Neural crest cell (in vitro differentiated cells): ENCODE measurements at places on chromosomes 4 and X.

GRCh38 chr4:183030823-183031222 lies 68.2 kb upstream of the WWC2 start:
- no peak overlapping the region for H3K4me3 ChIP-seq
- H3K36me3 ChIP-seq, result no peaks in the 10 kb centered on the region
- H3K27me3 ChIP-seq, result no peaks in the 10 kb centered on the region
- no peak for DNase-seq
- no peak overlapping the region for H3K27ac ChIP-seq

GRCh38 chrX:37746218-37746941 lies 33.5 kb upstream of the CYBB start:
- no peaks in the 10 kb centered on the region for H3K36me3 ChIP-seq
- no peak overlapping the region for H3K4me3 ChIP-seq
- no peaks in the 10 kb centered on the region for H3K4me1 ChIP-seq
- no peak for DNase-seq
- no peak overlapping the region for H3K27ac ChIP-seq
- no peaks in the 10 kb centered on the region for H3K27me3 ChIP-seq

DNA sequence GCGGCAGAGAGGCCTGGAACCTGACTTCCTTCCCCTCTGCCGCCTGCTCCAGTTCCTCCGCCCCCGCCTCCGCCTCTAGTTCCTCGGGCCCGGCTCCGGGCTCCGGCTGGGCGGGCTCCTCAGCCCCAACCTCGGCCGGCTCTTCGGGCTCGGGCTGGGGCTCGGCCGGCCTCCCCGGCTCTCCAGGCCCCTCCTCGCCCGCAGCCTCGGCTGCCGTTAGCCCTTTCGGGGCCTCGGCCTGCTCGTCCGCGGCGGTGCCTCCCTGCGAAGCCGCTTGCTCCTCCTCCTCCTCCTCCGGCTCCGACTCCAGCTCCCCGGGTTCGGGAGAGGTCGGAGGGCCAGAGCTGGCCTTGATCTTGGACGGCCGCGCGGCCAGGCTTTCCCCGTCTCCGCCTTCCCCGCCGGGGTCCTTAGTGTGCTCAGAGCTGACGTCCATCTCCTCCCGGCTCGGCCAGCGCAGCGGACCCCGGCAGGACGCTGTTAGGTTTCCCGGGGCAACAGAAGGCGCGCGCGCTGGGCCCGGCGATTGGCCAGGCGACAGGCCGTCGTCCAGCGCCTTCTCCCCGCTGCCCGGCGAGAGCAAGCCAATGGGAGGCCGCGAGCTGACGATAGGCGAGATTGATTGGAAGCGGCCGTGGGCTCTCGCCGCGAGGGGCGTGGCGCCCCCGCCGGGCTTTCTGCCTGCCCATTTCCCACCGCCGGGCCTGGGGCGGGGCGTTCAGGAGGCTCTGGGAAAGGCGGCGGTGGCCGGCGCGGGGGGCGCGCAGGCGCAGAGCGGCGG lies 479 bp upstream of the TADA2B start:
- peaks cover 34% of the 10 kb centered on the region for H3K4me1 ChIP-seq
- peak; percentile 95 for DNase-seq
- H3K27me3 ChIP-seq, result no peaks in the 10 kb centered on the region
- H3K4me3 ChIP-seq, result peak overlapping the region; percentile 96
- H3K27ac ChIP-seq, result peak overlapping the region; percentile 88

- no peak overlapping the region for H3K4me3 ChIP-seq
- DNase-seq, result no peak
- no peaks in the 10 kb centered on the region for H3K27me3 ChIP-seq
- no peaks in the 10 kb centered on the region for H3K4me1 ChIP-seq
- peaks cover 8% of the 10 kb centered on the region for H3K36me3 ChIP-seq
- H3K27ac ChIP-seq, result no peak overlapping the region
These were observed 77.4 kb downstream of the MTMR1 start for GRCh38 chrX:150770623-150771022.

- H3K27me3 ChIP-seq, result no peaks in the 10 kb centered on the region
- no peak overlapping the region for H3K27ac ChIP-seq
- no peak for DNase-seq
- no peaks in the 10 kb centered on the region for H3K4me1 ChIP-seq
- H3K36me3 ChIP-seq, result no peaks in the 10 kb centered on the region
- no peak overlapping the region for H3K4me3 ChIP-seq
These were observed 66.8 kb downstream of the PLAC1 start for GRCh38 chrX:134591502-134591901.

GRCh38 chrX:110759785-110760184 lies 35.8 kb downstream of the CHRDL1 start:
- H3K27ac ChIP-seq, result no peak overlapping the region
- peaks cover 25% of the 10 kb centered on the region for H3K36me3 ChIP-seq
- no peaks in the 10 kb centered on the region for H3K27me3 ChIP-seq
- no peaks in the 10 kb centered on the region for H3K4me1 ChIP-seq
- DNase-seq, result no peak

GRCh38 chr4:181959121-181959520 lies 284.1 kb upstream of the TENM3 start:
- H3K27ac ChIP-seq, result no peak overlapping the region
- H3K27me3 ChIP-seq, result no peaks in the 10 kb centered on the region
- no peak for DNase-seq
- no peaks in the 10 kb centered on the region for H3K36me3 ChIP-seq
- peaks cover 4% of the 10 kb centered on the region for H3K4me1 ChIP-seq

DNA sequence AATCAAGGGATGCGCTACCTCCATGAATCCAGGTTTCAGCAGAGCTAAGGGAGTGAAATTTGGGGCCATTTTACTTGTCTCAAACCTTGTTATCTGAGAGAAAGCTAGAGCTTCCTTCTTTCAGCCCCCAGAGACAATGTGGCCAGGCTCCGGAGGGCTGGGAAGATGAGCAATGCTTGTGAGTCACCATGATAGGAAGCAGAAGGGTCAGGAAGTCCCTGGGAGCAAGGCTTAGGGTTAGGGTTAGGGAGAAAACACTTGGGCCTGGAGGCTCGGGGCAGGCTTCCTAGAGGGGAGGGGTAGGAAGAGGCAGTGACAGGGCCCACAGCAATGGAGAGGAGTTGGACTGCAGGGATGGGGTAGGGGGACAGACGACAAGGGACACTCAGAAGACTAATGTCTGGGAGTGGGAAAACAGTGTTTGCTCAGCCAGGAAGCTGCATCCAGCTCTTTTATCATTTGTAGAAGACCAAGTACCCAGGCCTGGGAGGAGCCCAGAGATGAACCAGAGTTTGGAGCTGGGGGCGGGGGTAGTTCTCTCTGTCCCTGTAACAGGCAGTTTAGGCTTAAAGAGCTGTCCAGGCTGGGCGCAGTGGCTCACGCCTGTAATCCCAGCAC lies 16.4 kb upstream of the PORCN start:
- H3K4me1 ChIP-seq, result peaks cover 3% of the 10 kb centered on the region
- DNase-seq, result no peak
- H3K27ac ChIP-seq, result no peak overlapping the region
- H3K36me3 ChIP-seq, result no peaks in the 10 kb centered on the region
- H3K27me3 ChIP-seq, result no peaks in the 10 kb centered on the region

GRCh38 chr4:109169170-109169569 lies 133.3 kb downstream of the COL25A1 start:
- H3K4me1 ChIP-seq, result peaks cover 45% of the 10 kb centered on the region
- no peak for DNase-seq
- H3K36me3 ChIP-seq, result peaks cover 3% of the 10 kb centered on the region
- peak overlapping the region; percentile 36 for H3K4me3 ChIP-seq
- no peaks in the 10 kb centered on the region for H3K27me3 ChIP-seq

DNA sequence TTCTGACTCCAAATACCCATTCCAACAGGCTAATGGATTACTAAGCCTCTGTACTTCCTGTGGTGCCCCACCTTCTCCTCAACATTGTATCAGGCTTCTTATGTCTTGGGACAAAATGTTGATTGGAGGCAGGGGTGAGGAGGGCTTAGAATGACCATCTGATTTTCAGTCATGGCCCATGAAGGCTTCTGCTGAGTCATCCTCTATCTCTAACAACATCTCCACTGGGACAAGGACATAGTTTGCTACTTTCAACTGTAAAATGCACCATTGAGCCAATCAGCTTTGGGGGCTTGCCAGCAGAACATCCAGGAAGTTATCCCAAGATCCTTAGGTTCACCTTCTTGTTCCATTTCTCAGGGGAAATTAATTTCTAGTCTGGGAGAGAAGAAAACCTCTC lies 29.5 kb downstream of the MAGEB17 start:
- DNase-seq, result no peak
- H3K27me3 ChIP-seq, result no peaks in the 10 kb centered on the region
- no peak overlapping the region for H3K27ac ChIP-seq
- peaks cover 4% of the 10 kb centered on the region for H3K4me1 ChIP-seq
- no peaks in the 10 kb centered on the region for H3K36me3 ChIP-seq
- no peak overlapping the region for H3K4me3 ChIP-seq

GRCh38 chr4:157048248-157048647 lies 27.7 kb upstream of the GLRB start:
- H3K27ac ChIP-seq, result no peak overlapping the region
- H3K36me3 ChIP-seq, result no peaks in the 10 kb centered on the region
- DNase-seq, result no peak
- H3K27me3 ChIP-seq, result no peaks in the 10 kb centered on the region
- H3K4me3 ChIP-seq, result no peak overlapping the region
- peaks cover 6% of the 10 kb centered on the region for H3K4me1 ChIP-seq
